ENCODE measurements at places on chromosomes 11 and 22. TPM values are rescaled to one million over a fixed set of nuclear protein-coding genes. Genes with fewer than 3 reads are reported as not detected.
A peak's percentile ranks its signal among the peaks of the same experiment; 100 is the strongest.

Gene TSPAN32
- total RNA-seq = 26.2 TPM

Gene BTG4
- not detected for total RNA-seq

Gene CELSR1
- 13.3 TPM for total RNA-seq

Gene KDM4D
- total RNA-seq = 0.83 TPM

Gene POTEH
- not detected for total RNA-seq

Gene FGF4
- not detected for total RNA-seq

Gene SART1
- total RNA-seq = 35.9 TPM

Gene MIOX
- not detected for total RNA-seq

Gene OR10G6
- not detected for total RNA-seq

Gene OR52A1
- not detected for total RNA-seq

Gene CCDC188
- 0.67 TPM for total RNA-seq

Gene ZFP91
- total RNA-seq = 63.1 TPM

Gene LRRC74B
- total RNA-seq = not detected

Gene THRSP
- 2.0 TPM for total RNA-seq

Gene SLC15A3
- total RNA-seq = 11.6 TPM

Gene C11orf42
- total RNA-seq = not detected

Gene MTA2
- 36.8 TPM for total RNA-seq

- DNase-seq = no peak
Measured at GRCh38 chr22:17787716-17788330, 13.6 kb upstream of the BID start.

DNA sequence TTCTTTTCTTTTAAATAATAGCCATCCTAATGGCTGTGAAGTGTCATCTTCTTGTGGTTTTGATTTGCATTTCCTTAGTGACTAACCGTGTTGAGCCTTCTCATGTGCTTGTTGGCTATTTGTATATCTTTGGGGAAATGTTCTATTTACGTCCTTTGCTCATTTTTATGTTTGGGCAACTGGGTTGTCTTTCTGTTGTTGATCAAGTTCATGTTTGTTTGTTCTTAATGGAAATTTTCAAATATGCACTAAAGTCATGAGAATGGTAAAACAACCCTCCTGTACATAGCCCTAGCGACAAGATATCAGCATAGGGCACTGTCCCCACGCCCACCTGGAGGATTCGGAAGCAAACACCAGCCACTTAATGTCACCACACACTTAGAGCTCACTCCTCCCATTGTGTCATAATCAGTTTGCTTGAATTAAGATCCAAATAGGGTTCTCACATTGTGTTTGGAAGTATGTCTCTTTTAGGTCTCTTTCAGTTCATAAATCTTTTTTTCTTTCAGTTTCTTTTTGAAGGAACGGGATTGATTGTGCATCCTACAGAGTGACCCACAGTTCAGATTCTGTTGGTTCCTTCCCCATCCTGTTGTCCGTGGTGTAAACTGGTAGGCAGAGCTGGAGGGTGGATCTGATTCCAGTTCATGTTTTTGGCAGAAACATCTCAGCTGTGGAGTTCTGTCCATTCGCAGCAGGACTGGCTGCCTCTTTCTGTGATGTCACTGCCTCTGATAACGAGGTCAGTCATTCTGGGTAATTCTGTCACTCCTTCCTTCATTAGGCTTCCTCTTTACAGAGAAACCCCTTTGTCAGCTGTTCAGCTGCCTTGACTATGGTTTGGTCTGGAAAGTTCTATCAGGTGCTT is 26.4 kb upstream of the ADORA2A start:
- no peak for DNase-seq

DNA sequence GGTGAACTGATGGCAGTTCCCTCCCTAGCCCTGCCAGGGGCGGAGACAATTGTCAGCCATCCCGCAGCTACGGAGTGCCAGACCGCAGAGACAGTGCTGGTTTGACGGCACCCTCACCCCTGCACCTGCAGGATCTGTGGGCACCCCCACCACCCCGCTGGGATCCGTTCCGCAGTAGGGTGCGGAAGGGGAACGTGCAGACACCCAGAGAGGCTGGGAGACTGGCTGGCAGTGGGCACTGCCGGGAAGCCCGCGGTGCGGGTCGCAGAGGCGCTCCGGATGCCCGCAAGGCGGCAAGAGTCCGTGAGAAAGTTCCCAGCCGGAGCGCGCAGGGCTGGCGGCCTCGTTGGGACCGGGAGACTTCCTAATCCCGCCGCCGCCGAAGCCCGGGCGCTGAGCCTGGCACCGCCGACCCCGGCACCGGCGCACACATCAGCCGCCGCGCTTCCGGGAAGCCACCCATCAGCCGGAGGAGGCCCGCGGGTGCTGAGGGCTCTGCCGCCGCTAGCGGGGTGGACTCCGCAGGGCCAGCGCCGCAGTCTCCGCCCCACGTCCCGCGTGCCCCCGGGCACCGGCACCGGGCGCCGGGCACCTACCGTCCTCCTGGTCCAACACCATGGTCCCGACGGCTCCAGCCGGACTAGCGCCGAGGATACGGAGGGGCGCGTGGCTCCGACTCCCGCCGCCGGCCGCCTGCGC is 4.3 kb upstream of the LMO1 start:
- DNase-seq = peak; percentile 29

DNA sequence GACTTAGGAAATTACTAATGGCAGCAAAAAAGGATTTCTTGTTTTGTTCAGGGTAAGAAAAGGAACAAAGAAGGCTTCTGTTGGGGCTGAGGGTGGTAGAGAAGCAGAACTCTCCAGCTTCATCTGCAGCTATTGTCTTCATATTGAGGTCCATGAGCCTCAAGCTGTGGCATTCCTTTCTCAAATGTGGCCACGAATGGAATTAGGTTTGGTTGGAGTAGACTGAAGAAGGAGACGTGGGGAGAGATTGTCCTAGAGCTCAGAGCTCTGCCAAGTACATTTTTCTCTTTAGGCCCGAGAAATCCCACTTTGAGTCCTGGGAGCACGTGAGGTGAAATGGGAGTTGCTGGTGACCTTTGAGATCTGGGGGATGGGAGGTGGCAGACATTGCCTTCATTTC is 25.8 kb upstream of the MYOD1 start:
- DNase-seq = no peak

DNA sequence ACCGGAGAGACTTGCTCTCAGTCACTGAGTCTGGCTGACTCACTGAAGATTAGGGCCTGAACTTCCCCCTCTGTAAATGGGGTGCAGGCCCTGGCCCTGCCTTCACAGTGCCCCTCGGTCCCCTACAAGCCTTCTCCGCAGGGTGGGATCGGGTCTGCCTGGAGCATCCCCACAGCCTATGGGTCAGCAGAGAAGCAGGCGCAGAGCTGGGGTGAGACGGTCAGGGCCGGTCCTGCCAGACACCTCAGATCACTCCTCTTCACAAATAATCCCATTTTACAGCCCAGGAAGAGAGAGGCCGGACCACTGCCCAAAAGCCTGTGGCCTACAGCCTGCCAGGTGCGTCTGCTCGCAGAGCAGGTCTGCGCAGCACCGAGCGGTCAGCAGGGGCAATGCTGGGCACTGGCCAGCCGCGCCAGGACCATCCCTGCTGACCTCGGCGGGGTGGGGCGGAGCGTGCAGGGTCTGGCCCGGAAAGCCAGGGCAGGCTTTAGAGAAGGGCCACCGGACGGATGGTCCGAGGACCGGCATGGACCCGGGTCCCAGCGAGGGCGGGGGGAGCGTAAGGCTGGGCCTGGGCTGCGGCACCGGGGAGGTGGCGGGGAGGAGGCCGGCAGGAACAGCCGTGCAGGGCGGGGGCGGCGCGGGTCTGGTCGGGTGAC is 522 bp upstream of the SEPTIN5 start:
- DNase-seq = no peak

DNA sequence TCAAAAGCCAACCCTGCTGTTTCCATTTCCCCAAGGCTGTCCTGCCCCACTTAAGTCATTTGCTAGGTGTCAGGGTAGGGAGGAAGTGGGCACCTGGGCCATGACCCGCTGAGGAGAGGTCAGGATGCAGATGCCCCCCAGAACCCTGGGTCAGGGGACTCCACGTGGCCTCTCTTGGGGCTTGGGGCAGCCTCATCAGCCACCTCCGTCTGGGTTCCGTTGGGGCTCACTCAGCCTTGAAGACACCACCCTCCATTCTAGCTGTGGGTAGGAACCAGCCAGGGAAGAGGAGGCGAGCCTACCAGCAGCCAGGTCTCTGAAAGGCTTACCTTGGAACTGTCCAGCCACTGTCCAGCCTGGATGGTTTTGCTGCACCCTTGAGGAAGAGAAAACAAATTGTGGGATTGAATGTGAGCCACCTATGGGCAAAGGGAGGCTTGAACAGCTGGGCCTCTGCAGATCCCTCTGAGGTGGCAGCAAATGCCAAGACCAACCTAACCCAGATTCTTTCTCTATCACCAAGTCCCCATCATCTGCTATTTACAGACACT is 2.5 kb downstream of the APOL4 start:
- DNase-seq = no peak

DNA sequence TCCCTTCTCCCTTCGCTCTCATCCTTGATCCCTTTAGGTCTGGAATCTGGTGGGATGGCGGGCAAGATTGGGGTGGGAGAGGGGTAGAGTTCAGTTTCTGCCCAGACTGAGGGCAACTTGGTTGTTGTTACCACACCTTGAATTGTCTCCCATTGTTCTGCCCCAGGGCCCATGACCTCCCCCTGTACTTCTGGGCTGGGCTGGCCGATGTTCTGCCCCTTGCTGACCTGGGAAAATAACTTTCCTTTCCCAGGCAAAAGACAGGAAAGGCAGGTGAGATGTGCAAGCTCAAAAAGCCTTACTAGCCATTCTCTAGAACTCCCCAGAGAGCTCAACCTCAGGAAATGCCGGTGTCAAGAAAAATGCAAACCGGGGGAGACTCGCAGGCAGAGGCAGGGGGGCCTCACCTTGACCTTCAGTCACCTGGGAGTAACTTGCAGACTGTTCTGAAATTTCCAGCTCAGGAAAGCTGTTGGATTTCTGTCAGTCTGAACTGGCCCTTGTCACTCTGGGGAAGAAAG is 32.4 kb upstream of the EIF3D start:
- no peak for DNase-seq

- DNase-seq = no peak
Measured at GRCh38 chr11:69301455-69302401, 7.8 kb downstream of the MYEOV start.

- DNase-seq = no peak
Measured at GRCh38 chr11:34755671-34756070, 134.8 kb downstream of the EHF start.

DNA sequence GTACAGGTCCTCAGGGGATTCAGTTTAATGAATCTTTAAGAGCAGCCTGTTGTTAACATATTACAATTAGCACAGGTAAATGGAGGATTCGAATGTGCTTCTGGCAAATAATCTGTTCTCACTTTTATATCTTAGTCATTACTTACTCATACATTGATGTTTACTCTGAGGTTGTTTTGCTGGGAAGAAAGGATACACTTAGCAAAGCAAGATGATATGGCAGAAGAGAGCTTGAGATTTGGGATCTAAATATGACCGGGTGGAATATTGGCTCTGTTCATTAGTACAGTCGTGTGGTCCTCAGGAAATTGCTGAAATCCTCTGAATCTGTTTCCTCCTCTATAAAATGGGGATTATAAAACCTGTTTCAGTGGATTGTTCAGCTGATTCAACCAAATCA is 59.7 kb downstream of the SPON1 start:
- DNase-seq = no peak

GRCh38 chr11:38900211-38900610 is 2302.2 kb upstream of the RAG2 start:
- no peak for DNase-seq

- no peak for DNase-seq
Measured at GRCh38 chr11:30485756-30486155, 100.4 kb downstream of the MPPED2 start.

GRCh38 chr11:45451766-45452440 is 165.8 kb upstream of the SYT13 start:
- no peak for DNase-seq

GRCh38 chr11:66022401-66023185 is 3.7 kb downstream of the CATSPER1 start:
- DNase-seq = peak; percentile 87

DNA sequence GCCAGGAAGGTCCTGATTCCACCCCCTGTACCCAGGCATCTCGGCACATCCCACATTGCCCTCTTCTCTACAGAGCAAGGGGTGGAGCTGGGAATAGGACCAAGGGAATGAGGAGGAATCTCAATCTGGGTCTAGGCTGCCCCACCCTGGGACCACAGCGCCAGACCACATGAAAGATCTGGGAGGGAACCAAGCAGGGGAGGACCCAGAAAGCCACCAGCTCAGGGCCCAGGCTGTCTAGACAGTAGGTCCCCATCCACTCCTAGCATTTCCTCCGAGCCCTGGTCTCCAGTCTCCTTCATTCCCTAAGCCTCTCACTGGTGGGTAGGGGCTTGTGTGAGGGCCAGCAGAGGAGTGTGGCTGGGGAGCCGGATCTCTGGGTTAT is 11.6 kb downstream of the PHLDB1 start:
- peak; percentile 80 for DNase-seq

- DNase-seq = peak; percentile 63
Measured at GRCh38 chr11:3121931-3122774, 43.0 kb downstream of the OSBPL5 start.

GRCh38 chr11:63547061-63547460 is 10.5 kb downstream of the PLAAT4 start:
- no peak for DNase-seq

DNA sequence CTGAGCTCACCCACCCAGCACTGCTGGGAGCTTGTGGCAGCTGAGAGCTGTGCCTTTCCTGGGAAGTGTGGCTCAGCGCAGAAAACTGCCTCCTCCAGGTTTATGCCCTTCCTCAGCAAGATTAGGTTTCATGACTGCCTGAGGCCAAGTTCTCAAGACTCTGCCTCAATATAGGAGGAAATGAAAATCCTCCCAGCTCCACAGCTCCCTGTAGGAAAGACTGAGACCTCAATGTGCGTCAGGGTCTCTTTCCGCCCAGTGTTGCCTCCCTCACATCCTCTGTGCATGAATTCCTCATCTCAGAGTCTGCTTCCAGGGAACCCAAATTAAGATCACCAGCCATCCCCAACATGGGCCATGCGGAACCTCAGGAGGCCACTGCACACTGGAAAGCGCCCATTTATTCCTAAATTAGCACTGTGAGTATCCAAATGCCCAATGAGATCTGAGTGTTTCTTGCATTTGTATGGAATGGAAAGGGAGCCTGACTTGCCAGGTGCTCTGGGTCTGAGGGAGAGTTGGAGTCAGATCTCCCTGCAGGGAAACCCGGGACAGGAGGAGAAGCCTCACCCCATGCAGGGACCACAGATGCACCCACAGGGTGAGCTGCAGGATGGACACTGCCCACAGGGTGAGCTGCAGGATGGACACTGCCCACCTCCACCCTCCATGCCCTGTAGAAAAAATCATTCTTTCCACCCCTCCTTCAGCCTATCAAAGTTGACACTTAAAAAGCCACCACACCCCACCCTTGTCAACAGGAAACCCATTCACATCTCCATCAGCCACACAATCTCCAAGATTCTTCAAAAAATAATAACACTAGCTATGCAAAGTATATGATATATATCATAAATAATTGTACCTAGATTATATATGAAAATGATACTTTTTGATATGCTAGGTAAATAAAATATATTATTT is 97.4 kb upstream of the IGLL5 start:
- DNase-seq = no peak

Measured in cardiac septum (tissue), 1 donor.